ENCODE measurements at places on chromosomes 1 and 21. TPM values are rescaled to one million over a fixed set of nuclear protein-coding genes. Genes with fewer than 3 reads are reported as not detected.

TGFB2 gene
- 13.5 TPM for total RNA-seq

APOBEC4 gene
- not detected for total RNA-seq

KCNE1 gene
- total RNA-seq: 2.2 TPM

TACSTD2 gene
- total RNA-seq: 6.5 TPM

SYPL2 gene
- 1.5 TPM for total RNA-seq

TDRD5 gene
- total RNA-seq: 0.59 TPM

TFAP2E gene
- 0.78 TPM for total RNA-seq

GRCh38 chr1:73832276-73833181 is 365.4 kb downstream of the LRRIQ3 start:
- DNase-seq: no peak

GRCh38 chr1:214010197-214010573 is 22.4 kb downstream of the PROX1 start:
- DNase-seq: no peak

DNA sequence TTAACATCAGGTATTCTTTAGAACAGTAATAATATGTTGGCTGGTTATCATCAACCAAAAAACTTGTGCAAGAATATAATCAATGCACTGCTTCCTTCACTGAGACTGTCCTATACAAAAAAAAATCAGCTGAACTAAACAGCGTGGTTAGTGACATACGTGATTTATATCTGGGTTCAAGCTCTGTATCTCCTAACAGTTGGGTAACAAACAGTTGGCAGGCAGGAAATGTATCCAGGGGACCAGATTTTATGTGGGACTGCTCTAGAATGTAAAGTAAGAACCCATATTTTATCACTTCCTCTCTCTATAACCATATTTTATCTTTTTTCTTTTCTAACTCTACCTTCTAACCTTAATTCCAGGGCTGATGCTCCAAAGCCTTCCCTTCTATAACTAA is 8.0 kb downstream of the ACBD6 start:
- DNase-seq: no peak

DNA sequence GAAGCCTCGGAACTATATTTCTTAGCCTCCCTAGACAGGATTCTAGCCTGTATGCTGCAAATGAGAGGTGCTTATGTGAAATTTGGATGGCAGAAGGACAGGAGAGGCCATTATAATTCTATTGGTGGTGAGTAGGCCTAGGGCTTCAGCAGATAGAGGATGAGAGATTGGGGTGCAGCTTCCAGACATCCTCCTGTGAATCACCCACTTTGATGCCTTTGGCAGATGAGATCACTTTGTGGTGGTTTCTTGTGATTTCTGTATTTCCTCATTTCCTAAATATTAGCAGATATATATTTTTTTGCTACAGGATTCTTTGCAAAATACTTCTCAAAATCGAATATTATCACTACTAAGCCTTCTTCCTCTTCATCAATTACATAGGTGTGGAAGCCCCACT is 37.3 kb downstream of the MFSD2A start:
- no peak for DNase-seq

DNA sequence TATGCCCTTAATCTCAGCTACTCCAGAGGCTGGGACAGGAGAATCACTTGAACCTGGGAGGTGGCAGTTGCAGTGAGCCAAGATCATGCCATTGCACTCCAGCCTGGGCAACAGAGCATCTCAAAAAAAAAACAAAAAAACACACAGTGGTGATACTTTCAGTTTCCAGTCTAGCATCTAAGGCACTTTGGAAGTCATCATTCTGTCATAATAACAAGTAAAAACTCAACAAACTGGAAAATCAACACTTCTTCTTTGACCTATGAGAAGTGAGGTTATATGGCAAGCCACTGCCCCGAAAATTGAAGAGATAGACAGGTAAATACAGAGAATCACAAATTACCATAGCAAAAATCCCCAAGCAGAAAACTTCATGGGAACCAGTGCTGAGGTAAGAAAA is 51.9 kb downstream of the IL12RB2 start:
- DNase-seq: no peak

DNA sequence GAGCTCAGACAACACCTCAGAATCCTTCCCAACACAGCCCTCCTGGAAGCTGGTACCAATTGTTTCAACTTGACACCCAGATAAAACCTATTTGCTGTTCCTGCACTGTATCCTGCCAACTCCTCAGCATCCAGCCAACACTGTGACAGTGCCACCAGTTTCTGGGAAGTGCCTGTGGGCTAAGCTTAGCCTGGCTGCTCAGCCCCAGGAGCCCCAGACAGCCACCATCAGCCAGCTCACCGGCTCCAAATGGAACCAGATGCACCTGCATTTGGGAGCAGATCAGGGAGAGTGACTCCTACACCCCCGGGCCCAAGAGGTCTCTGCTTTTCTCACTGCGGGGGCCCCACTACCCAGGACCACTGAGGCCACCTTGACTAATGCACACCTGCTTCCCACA is 24.9 kb downstream of the KCNN3 start:
- DNase-seq: no peak

DNA sequence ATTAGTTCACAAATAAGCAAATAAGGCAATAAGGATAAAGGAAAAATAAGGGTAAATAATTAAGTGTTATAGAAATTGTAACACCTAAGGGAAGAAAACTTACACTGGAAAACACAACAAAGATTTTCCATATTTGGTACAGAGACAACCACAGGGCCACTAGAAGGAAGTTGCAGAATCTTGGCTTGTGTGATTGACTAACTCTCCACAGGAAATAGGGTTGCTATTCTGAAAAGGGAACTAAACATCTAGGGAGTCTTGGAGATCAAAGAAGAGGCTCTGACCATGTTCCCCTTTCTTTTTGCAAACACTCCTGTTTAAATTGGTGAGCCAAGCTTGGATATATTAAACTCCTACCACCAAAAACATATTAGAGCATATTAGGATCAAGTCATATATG is 59.1 kb downstream of the APCS start:
- no peak for DNase-seq

GRCh38 chr1:198234520-198235251 is 77.9 kb downstream of the NEK7 start:
- no peak for DNase-seq

GRCh38 chr1:48761411-48761810 is 15.3 kb downstream of the BEND5 start:
- no peak for DNase-seq

DNA sequence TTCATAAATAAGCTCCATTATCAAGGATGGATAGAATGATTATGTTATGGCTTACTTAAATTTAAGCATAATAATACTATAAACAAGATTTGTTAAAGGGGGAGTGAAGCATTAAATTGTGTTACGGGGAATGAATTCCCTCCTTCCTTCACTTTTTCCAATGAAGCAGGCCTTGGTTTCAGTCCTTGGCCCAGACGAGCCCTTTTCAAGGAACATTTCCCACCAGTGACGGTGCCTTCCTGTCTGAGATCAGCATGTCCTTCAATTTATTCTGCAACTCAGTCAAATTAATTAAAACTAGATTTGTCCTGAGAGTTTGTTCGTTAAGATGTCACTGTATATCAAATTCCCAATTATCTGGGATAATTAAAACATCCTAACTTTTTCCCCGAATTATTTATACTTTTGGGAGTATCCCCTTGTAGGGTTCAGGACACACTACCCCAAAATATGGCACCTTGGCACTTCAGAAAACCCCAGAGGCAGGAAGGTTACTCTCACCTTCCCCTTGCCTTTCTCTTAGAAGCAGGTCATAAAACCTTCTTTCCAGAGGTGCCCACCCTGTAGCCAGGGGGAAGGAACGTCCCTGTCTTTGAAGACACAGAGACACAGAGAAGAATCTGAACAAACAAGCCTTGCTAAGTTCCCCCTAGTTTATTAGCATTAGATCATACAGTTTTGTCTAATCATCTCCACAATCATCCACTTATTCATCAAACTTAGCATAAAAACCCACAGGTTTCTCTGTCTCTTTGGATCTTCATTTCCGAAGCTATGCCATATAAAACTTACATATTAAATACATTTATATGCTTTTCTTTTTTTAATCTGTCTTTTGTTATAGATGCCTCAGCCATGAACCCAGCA is 86.2 kb upstream of the ARHGAP29 start:
- no peak for DNase-seq

DNA sequence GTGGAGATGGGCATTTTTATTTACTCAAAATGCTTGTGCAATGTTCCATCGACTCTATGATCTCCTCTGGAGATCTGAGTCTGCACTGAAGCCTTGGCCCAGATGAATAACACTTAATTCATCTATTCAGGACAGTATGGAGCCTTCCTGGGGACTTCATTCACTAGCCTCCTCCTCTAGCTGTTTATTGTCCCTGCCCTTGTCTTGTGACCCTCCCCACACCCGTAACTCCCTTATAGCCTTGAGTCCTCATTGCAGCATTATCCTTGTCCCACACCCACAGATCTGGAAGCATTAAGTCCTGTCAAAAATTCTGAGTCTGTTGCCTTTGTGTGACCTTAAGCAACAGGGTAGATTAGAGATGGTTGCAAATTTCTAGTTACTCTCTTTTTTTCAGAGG is 138.3 kb upstream of the LMO4 start:
- DNase-seq: no peak

- DNase-seq: no peak
These were observed 38.1 kb downstream of the B3GALT5 start for GRCh38 chr21:39650801-39651200.
